ENCODE measurements at places on chromosomes 4 and X.

DNA sequence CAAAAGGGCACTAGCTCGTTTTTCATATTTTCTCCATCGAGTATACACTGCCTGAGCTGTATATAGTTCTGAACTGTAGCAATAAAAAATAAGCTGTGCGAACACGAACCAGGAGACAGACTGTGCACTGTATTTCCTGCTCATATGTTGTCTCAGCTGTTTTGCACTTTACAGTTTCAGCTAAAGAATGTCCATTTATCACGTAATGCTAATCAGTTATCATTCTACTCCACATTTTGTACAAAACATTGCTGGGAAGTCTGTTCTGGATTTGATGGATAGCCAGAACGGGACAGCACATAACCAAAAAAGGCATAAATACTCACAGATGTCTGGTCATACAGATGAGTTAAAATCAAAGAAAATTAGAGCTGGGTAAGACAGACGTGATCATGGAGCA, 315.5 kb upstream of the ADGRL3 start:
- peak; percentile 13 for DNase-seq

- DNase-seq, result no peak
Observed at GRCh38 chrX:40085714-40086113, 12.0 kb downstream of the BCOR start.

- DNase-seq, result no peak
Observed at GRCh38 chr4:38091636-38092035, 131.4 kb downstream of the PTTG2 start.

DNA sequence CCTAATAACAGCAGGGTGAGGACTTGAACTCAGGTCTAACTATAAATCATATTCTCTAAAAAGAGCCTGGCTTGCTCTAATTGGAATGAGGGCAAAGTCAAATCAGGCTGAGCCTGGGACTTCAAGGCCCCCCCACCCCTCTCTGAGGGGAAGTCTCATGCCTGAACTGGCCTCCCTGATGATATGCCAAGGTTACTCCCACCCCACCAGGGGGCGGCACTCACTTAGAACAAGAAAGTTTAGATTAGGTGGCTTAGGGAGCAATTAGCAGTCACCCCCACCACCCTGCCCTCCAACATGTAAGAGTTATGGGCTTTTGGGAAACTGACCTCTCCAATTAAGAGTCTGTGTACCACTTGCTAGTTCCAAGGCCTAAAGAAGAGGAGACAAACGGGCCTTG, 2.7 kb downstream of the FOXO4 start:
- peak; percentile 41 for DNase-seq

- no peak for DNase-seq
Observed at GRCh38 chrX:41026702-41027078, 58.6 kb upstream of the USP9X start.

DNA sequence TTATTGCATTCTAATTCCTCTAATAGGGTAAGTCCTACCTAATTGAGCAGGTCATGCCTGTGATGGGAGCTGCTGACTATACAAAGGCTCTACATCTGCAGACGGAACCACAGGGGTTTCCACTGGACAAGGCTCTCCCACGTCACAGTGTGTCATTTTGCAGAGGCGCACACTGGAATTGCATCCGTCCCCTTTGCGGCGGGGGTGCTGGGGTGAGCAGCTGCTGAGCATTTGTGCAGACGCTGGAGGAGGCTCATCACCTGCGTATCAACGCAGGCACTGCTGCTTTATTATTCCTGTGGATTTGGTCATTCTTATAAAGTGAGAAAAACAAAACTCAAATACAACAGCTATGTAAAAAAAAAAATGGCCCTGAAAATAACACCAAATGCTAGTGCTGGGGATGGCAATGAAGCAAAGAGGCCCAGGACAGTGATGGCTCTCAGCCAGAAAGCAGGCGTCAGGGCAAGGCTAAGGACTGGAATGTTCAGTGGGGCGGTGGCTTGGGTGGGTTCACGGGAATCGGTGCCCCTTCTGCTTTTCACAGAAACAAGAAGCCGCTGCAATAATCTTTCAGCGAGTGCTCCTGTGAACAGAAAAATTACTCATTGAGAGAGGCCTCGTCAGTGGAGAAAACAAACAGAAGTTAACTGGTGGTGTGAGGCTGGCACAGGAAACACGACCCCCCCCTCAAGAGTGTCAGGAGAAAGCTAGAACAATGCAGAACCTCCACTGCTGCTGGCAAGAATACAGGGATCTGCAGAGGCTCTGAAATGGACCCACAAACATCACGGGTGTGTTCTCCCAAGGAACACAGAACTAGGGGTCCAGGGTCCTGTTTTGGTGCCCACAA, 67.8 kb downstream of the GATB start:
- no peak for DNase-seq

- no peak for DNase-seq
Observed at GRCh38 chr4:3465698-3466671, 2.9 kb downstream of the DOK7 start.

All from EL (cell line).